Brain (organoid and tissue), 16 donors: ENCODE measurements at places on chromosomes 2 and 18. TPM values are rescaled to one million over a fixed set of nuclear protein-coding genes. Genes with fewer than 3 reads are reported as not detected.

Gene BMPR2
- 16.5 TPM for polyA plus RNA-seq

Gene ZNF2
- polyA plus RNA-seq, result 2.8 TPM

Gene PLB1
- polyA plus RNA-seq, result 0.64 TPM

Gene CXCR1
- polyA plus RNA-seq, result 0.49 TPM

Gene DLGAP1
- 8.0 TPM for polyA plus RNA-seq
